ENCODE measurements at places on chromosomes 4 and X. TPM values are rescaled to one million over a fixed set of nuclear protein-coding genes. Genes with fewer than 3 reads are reported as not detected.

DNA sequence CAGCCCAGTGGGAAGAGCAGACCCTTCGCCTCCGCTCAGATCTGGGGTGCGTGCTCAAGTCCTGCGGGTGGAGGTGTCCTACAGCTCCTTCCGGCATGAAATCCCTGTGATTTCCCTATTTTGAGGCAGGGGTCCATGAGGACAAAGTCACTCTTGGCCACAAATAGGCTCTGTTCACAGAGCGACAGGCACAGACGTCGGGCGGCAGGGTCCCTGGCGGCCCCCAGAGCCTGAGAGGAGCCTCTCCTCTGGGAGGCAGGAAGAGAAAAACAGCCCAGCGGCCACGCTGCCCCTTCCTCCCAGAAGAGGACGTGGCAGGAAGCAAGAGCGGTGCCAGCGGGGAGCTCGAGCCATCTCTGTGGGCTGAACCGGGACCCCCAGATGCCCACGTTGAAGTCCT is 38.7 kb downstream of the ABLIM2 start:
- no peaks in the 10 kb centered on the region for H3K36me3 ChIP-seq
- H3K4me3 ChIP-seq: no peak overlapping the region
- no peaks in the 10 kb centered on the region for H3K4me1 ChIP-seq
- no peak for DNase-seq
- no peak overlapping the region for H3K27ac ChIP-seq

DNA sequence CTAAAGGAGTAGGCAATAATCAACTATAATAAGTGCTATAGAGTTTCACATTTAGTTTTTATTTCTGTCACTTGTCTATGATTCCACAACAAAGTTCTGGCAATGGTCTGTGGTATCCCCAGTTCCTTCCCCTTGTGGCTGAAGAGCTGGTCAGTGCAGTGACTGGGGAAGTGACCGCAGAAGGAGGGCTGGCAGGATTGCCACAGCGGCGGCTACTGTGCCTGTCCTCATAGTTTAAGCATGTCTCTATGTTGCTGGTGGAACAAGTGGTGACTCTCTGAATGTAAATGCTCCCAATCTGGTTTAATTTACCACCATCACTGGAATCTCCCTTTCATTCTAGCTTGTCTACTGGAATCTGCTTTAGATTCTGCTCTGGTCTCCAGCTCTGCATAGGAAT is 170.6 kb upstream of the GK2 start:
- no peak overlapping the region for H3K4me3 ChIP-seq
- DNase-seq: no peak
- H3K27ac ChIP-seq: no peak overlapping the region

HHIP gene
- 20.8 TPM for total RNA-seq

DNA sequence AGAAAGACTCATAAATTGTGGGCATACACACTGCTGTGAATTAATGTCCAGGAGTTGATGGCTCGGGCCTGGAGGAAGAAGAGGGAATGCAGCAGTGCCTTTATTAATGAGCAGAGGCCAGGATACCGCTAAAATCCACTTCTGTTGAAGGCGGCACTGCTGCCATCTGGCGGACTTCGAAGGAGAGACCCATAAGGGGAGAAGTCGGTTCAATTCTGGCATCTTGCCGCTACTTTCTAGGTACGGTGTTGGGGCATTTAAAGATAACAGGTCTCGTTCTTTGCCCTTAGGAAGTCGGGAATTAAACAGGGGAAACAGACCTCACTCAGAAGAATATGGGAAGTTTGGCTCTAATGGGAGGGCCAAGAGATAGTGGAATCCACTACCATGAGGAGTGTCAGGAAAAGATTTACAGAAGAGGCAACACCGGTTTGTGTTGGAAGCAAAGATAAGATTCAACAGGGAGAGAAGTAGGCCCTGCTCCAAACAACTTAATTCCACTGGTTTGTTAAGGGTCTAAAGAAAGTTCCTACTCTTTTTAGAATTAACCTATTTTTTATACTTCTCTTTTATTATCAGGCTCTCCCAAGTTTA is 133.6 kb upstream of the GIMD1 start:
- no peak overlapping the region for H3K4me3 ChIP-seq
- no peaks in the 10 kb centered on the region for H3K36me3 ChIP-seq
- DNase-seq: peak; percentile 79

DNA sequence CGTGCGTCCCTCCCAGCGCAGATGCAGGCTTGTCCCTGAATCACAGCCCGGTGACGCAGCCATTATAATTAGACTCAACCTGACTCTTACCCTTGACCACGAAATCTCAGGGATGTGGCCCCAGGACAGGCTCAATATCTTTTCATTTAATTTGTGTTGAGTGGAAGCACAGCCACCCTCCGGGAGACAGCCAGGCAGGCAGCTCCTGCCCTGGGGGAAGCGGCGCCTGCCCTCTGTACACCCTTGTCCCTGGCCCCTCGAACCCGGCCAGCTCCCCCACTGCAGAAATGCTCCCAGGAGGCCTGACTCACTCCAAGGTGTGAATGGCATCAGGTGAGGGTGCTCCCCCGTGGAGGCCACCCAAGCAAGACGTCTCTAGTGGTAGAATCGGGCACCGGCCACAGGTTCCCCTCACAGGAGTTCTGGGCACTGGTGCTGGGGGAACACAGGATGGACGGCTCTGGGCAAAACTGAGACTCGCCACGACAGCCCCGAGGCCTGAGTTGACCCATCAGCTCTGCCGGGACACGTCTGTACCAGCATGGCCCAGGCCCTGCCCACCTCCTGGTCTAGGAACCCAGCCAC is 2.7 kb downstream of the CPLX1 start:
- H3K4me1 ChIP-seq: no peaks in the 10 kb centered on the region
- H3K27me3 ChIP-seq: peaks cover 57% of the 10 kb centered on the region
- H3K27ac ChIP-seq: no peak overlapping the region
- no peak for DNase-seq
- H3K36me3 ChIP-seq: no peaks in the 10 kb centered on the region
- no peak overlapping the region for H3K4me3 ChIP-seq

DNA sequence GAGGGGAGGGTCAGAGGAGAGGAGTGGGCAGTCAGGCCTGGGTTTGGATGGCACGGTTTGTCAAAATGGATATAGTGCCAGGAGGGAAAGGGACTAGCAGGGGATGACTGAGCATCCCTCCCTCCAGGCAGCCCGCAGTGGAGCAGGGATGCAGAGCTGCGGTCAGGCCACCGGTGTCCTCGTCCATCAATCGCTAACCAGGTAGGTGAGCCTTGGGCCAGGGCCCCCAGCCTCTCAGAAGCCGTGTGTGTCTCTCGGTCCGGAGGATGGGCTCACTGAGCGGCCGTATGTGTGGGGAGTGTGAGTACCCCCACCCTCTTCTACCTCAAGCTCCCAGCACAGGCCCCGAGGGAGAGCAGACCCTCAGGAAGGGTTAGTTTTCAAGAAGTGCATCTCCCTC is 538 bp upstream of the CYTL1 start:
- peaks cover 5% of the 10 kb centered on the region for H3K27me3 ChIP-seq
- no peak overlapping the region for H3K4me3 ChIP-seq
- DNase-seq: no peak
- no peaks in the 10 kb centered on the region for H3K4me1 ChIP-seq

DNA sequence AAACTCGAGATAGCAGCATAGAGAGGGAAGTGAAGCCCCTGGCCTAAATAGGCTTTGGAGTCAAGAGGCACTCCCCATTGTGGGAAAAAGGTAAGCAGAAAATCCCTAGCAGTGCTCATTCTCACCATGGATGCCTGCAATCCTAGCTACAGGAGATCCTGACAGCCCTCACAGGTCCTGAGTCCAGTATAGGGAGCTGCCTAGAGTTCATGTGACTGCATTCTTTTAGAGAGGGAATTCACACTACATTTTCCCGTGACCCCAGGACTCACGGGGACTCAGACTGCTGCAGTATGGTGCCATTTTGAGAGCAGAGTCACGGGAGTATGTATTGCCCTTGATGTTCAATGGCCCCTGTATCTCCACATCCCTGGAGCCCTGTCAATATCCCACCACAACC is 82.4 kb downstream of the MAGED1 start:
- no peaks in the 10 kb centered on the region for H3K36me3 ChIP-seq
- H3K27me3 ChIP-seq: no peaks in the 10 kb centered on the region
- no peak overlapping the region for H3K27ac ChIP-seq
- no peaks in the 10 kb centered on the region for H3K4me1 ChIP-seq

GRCh38 chrX:128035318-128035717 is 16.9 kb downstream of the ACTRT1 start:
- DNase-seq: no peak
- H3K4me3 ChIP-seq: no peak overlapping the region
- H3K36me3 ChIP-seq: no peaks in the 10 kb centered on the region
- H3K4me1 ChIP-seq: no peaks in the 10 kb centered on the region

- no peak overlapping the region for H3K4me3 ChIP-seq
- H3K36me3 ChIP-seq: no peaks in the 10 kb centered on the region
- DNase-seq: peak; percentile 44
- H3K4me1 ChIP-seq: peaks cover 32% of the 10 kb centered on the region
- peak overlapping the region; percentile 85 for H3K27ac ChIP-seq
- no peaks in the 10 kb centered on the region for H3K27me3 ChIP-seq
These were observed 46.1 kb upstream of the FAM9C start for GRCh38 chrX:13090339-13091110.

PGM2 gene
- 28.2 TPM for total RNA-seq

DNA sequence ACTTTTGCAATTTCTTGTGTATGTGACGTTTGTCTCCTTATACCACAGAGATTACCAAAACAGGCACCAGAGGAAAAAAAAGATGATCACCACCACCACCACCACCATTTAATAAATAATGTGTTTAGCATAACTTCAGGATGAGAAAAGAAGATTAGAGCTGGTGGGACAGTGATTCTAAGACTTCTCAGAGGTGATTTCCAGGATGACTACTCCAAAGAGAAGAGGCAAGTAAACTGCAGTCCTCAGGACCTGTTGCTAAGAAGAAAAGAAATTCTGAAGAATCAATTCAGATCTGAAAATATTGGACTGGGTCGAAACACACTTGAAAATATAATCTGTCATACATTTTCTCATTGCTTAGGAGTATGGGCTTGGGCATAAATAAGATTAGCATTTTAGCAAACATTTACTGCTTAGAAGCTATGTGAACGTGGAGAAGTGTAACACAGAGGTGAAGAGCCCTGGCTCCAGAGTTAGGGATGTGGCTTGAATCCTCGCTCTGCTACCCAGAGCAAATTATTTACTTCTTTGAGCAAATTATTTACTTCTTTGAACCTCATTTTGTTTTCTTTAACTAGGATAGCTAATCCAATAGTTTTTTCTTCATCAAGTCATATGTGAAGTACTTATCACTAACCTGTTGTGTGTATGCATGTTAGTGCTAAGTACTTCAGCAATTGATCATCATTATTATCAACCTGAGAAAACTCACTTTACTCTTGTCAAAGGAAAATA is 10.5 kb upstream of the YTHDC1 start:
- no peak overlapping the region for H3K4me3 ChIP-seq
- DNase-seq: no peak
- peak overlapping the region; percentile 78 for H3K27ac ChIP-seq
- H3K27me3 ChIP-seq: no peaks in the 10 kb centered on the region

DNA sequence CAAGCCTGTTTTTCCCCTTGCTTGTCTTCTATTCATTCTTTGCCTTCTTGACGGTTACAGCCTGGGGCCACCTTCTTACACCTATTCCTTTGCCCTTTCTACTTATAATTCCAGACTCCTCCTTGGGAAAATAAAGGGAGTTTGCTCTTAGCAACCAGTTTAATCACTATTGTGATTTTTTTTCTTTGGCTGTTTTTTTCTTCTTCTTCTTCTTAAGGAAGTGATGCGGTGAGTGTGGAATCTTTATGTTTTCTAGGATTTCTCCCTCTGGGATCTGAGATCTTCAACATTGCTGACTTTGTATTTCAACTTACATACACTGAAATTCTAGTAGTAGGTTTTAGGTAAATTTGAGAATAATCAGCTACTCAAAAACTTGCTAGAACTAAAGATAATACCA is 1.1 kb upstream of the KLHL13 start:
- peak overlapping the region; percentile 78 for H3K27ac ChIP-seq
- no peaks in the 10 kb centered on the region for H3K27me3 ChIP-seq
- H3K4me1 ChIP-seq: peaks cover 4% of the 10 kb centered on the region
- H3K36me3 ChIP-seq: no peaks in the 10 kb centered on the region
